ENCODE measurements at places on chromosomes 5 and 9. TPM values are rescaled to one million over a fixed set of nuclear protein-coding genes. Genes with fewer than 3 reads are reported as not detected.

PRR16 gene
- total RNA-seq = 1.6 TPM

- no peak for DNase-seq
Measured at GRCh38 chr9:37836386-37836785, 35.8 kb downstream of the DCAF10 start.

CAVIN4 gene
- 0.20 TPM for total RNA-seq

S100Z gene
- total RNA-seq = not detected

SLC6A3 gene
- total RNA-seq = 0.38 TPM

DNA sequence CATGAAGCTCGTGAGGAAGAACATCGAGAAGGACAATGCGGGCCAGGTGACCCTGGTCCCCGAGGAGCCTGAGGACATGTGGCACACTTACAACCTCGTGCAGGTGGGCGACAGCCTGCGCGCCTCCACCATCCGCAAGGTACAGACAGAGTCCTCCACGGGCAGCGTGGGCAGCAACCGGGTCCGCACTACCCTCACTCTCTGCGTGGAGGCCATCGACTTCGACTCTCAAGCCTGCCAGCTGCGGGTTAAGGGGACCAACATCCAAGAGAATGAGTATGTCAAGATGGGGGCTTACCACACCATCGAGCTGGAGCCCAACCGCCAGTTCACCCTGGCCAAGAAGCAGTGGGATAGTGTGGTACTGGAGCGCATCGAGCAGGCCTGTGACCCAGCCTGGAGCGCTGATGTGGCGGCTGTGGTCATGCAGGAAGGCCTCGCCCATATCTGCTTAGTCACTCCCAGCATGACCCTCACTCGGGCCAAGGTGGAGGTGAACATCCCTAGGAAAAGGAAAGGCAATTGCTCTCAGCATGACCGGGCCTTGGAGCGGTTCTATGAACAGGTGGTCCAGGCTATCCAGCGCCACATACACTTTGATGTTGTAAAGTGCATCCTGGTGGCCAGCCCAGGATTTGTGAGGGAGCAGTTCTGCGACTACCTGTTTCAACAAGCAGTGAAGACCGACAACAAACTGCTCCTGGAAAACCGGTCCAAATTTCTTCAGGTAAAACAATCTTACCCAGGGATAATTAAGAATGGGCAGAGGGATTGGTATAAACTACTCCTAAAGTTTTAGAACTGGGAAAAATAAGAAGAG lies 12.9 kb downstream of the ITGA1 start:
- DNase-seq = peak; percentile 60

DNA sequence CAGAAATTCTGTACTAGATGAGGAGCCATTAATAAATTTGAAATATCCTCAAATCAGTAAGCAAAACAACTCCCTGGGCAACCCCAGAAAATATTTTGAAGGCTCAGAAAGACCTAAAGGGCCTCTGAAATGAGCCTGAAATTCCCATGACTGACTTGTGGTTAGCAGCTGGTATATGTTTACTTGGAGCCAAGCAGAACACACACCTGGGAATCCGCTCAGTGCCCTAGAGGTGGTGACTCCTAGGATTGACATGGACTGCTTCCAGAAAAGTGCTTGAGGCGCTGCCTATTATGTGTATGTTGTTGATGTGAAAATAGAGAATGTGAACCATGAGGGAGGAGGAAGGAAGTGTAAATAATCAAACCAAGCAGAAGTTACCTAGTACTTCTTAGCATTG lies 14.7 kb downstream of the RFK start:
- DNase-seq = no peak

PDE6A gene
- 0.12 TPM for total RNA-seq

GRCh38 chr5:176897263-176897662 lies 1.9 kb downstream of the HK3 start:
- no peak for DNase-seq

MED10 gene
- total RNA-seq = 23.4 TPM

TSSK1B gene
- total RNA-seq = not detected

GRCh38 chr5:34687269-34688011 lies 31.3 kb downstream of the RAI14 start:
- DNase-seq = no peak

DNA sequence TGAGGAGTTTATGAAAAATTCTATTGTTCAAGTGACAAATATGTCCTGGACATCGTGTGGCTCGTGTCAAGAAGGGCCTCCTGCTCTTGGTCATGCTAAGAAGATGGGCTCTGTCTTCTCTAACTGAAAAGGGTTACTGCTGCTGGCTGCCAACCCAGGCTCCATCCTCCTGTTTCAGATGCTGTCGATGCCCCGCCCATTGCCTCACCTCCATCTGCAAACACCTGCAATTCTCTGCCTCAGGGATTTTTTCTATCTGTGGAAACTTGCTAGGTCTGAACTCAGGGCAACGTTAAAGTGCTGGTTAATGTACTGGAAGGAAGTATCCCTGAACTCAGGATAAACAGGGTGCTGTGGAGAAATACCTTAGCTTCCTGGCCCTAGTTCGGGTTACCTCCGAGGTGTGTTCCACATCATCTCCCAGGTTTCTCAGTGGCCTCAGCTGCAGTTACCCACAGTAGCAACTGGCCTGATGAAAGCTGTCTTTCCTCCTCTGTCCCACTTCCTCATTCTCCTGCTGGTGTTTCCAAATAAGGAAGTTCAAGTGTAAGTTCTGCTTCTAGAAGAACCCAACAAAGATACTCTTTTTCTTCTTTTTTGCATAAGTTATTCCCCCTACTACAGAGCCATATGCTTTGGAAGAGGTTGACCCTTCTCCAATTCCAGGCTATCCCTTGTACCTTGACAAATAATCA lies 151.7 kb upstream of the SMIM23 start:
- no peak for DNase-seq

GRCh38 chr9:127264462-127265219 lies at the start of gene GARNL3:
GARNL3 (plus strand) TSS chr9:127264774; CDS start chr9:127264878, 104 bp downstream.
- DNase-seq = no peak

GRCh38 chr9:123049589-123050222 lies 16.2 kb downstream of the GPR21 start:
- DNase-seq = peak; percentile 42

DNA sequence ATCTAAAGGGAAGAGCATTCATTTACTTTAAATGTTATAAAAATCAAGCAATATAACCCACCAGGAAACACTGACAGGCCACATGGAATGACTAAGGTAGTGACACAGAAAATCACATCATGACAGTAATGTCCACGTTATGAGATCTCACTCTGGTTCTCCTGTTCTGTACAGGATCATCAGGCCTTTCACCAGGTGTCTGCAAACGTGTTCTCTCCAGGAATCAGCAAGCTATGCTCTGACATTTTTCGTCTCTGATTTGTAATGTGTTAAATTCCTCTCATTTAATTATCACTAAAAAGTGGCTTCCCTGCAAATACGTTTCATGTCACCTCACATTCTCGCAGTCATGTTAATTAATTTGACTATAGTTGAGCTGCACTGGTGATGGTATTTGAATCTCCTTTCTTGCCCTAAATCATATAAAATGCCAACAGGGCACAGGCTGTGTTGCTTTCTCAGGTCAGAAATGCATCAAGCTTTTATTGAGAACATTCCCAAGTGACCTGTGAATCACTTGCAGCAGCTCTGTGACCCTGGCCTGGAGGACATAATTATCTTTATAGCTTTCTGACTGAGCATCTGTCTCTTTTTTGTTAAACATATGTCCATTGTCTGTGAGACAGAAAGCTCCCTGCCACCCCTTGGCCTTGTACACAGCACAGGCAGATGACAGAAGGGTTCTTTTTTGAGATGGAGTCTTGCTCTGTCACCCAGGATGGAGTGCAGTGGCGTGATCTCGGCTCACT lies 196.2 kb downstream of the DIRAS2 start:
- DNase-seq = no peak

- DNase-seq = peak; percentile 18
Measured at GRCh38 chr5:55530669-55531068, 4.1 kb downstream of the PLPP1 start.

DNA sequence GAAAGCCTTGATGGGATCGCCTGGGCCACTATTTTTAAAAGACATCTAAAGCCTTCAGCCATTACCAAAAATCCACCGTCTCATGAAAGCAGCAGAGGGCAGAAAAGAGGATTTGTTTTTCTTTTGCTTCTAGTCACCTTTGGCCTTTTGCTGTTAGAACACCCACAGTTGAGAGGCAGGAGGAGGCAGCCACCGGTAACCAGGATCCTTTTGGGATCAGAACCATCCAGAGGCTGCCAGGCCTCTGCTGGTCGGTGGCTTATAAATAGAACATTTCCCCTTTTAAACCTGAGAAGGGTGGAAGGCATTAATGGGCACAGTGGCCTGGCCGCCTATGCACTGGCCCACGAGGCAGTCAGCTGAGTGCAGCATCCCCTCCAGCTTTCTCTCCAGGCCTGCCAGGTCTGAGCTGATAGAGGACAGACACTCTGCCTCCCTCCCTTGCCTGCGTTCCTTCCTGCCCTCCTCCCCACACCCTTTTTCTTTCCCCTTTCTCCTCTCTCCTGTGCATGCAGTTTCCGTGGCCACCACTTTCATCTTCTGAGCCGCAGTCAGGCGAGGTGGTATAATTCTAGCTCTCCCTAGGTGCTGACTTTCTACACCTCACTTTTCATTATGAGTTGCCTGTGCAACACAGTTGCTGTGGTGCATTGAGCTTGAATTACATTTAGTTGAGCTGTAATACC lies 253.4 kb downstream of the ARHGAP26 start:
- DNase-seq = peak; percentile 28

DNA sequence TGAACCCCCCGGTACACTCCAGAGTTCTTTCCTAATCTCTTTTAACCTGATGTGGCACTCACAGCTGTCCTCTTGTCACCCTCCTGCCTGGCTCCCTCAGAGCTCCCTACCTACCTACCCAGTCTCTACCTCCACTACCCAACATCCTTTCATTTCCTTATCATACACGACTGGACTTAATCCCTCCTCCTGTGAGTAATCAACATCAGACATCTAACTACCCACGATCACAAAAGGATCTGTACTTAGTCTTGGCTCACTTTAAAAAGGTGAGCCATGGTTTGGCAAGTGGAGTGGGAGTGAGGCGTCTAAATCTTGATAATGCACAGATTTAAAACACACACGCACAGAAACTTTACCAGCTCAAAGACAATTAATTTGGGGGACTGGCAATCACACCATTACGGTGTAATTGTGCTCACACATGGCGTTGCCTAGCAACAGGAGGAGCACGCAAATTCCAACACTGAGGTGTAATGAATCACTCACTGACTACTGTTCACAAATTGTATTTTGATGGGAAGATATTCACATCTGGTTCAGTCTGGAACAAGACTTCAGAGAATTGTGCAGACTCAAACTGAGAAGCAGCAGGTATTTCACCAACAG lies 235.9 kb downstream of the EPB41L4A start:
- DNase-seq = no peak

- no peak for DNase-seq
Measured at GRCh38 chr5:168972731-168973130, 328.2 kb downstream of the SLIT3 start.

DNA sequence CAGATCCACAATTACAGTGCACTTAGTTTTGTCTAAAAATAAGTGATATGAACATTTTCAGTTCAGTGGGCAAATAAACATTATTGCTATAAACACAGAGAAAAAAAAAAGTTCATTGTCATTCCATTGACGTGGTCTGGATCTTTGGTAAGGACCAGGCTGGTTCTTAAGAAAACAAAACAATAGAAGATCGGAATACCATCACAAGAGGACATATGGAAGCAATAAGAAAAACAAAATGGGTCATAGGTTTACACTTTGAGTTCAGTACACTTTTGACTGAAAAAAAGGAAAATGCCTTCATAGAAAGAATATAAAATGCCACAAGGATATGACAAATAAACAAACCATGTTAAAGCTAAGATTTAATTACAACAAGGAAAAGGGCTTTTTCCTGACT lies 289.5 kb upstream of the TYRP1 start:
- no peak for DNase-seq

DNA sequence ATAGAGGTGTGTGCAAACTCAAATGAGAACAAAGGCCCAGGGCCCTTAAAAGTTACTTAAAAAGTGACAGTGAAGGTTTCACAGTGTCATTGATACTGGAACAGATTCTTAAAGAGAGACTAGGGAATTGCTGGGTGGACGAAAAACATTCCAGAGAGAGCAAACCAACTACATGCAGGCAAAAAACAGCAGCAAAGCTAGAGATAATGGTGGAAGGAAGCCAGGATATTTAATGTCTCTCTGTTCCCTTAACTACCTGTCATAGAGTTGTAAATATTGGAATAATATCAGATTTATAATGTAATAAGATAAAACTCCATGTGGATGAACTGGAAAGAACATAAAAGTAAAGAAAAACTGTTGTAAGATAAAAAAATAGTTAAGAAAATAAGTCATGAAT lies 508.6 kb downstream of the TAF11L14 start:
- no peak for DNase-seq

PKN3 gene
- 5.0 TPM for total RNA-seq

C7 gene
- 205 TPM for total RNA-seq

DNA sequence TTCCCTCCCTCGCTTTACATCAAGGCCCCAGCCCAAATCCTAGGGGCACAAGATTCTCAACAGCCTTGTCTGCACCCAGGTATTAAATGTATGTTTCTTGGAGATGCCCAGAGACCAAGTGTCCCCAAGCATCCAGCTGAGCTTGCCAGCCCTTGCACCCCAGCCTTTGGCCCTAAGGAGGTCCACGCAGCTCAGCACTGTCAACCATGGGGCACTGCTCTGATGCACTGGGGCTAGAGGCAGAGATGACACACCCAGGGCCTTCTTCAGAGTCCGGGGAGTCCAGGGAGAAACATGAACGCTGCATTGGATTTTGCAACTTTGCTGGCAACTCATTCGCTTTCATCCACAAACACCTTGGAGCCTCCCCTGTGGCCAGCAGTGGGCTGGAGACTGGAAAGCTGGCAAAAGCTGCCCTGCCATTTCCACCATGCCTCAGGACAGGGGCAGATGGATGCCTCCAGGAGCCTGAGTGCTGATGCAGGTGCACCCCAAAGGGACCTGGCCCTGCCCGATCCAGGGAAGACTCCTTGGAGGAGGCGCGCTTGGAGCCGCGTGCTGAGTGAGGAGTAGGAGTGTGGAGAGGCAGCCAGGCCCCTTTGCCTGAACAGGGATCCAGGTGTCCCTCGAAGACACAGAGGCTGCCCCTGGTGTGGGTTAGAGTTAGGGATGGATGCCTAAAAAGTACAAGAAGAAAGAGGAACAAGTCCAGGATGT lies 19.3 kb downstream of the PAEP start:
- no peak for DNase-seq

DNA sequence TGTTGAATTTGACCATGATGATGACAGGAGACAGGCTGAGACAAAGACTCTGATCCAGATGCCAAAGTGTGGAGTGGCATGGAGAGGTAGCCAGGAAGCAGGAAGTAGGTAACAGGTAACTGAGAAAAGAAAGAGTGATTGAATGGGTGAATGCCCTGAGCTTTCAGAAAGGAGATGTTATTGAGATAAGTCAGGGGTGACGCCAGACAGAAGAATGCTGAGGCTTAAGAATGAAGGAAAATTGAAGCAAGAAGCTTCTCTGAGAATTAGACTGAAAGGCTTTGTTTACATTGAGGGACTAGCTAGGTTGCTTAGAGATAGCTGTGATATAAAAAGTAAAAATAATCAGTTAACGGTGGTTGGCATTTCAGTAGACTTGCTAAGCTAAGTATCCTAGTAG lies 165.7 kb downstream of the PSAT1 start:
- no peak for DNase-seq

DNA sequence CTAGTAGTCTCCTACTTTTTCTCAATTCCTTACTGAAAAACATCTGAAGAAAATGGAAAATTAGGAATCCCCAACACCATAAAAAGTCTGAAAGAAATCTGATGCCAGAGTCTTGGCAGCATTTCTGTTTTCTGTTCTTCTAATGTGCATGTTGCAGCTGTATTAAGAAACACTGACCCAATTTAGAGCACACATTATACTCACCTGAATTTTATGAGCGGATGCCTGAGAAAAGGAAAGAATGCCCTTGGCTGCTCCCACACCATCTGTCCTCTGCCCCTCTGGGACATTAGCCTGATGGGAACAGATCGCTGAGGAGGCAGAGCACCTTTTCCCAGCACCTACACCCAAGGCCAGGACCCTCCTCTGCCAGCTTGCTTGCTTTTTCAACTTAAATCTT lies 14.1 kb upstream of the ANP32B start:
- DNase-seq = no peak

Data from ovary (tissue), 10 donors.